Activated naive CD4-positive, alpha-beta T cell treated with anti-CD3 and anti-CD28 coated beads, Interleukin-2, amount 50 U/mL, for 72 hours (primary cell): ENCODE measurements at places on chromosomes 7 and 10. TPM values are rescaled to one million over a fixed set of nuclear protein-coding genes. Genes with fewer than 3 reads are reported as not detected.

Gene PALD1
- total RNA-seq: 4.8 TPM

Gene NPTX2
- total RNA-seq: not detected

Gene ORAI2
- 26.7 TPM for total RNA-seq

Gene WNT8B
- total RNA-seq: 0.45 TPM

Gene SH2B2
- 6.3 TPM for total RNA-seq

Gene TMEM130
- not detected for total RNA-seq

- DNase-seq: no peak
Observed at GRCh38 chr10:71713135-71714030, 6.2 kb downstream of the C10orf105 start.

- no peak for DNase-seq
Observed at GRCh38 chr10:95039281-95039680, 30.0 kb downstream of the CYP2C8 start.

- DNase-seq: no peak
Observed at GRCh38 chr7:21172800-21173199, 255.1 kb upstream of the SP4 start.

- DNase-seq: no peak
Observed at GRCh38 chr10:93363891-93364648, 118.1 kb downstream of the MYOF start.

DNA sequence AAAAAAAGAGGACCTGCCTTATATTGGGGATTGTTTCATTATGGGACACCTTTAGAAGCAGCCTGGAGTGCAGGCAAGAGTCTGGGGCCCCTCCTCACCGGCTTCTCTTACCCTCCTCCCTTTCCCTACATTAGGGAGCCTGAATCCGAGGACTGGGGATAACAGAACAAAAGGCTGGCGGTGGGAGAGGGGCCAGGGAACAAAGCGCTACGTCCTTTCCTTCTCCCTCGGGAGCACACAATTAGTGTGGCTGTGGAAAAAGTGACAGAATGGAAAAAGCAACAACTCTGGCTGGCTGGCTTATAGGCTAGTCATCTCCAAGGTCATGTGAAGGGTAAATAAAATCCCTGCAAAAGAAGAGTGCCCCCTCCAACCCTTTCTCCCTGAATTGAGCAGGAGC lies 74.7 kb downstream of the LSM5 start:
- DNase-seq: no peak

DNA sequence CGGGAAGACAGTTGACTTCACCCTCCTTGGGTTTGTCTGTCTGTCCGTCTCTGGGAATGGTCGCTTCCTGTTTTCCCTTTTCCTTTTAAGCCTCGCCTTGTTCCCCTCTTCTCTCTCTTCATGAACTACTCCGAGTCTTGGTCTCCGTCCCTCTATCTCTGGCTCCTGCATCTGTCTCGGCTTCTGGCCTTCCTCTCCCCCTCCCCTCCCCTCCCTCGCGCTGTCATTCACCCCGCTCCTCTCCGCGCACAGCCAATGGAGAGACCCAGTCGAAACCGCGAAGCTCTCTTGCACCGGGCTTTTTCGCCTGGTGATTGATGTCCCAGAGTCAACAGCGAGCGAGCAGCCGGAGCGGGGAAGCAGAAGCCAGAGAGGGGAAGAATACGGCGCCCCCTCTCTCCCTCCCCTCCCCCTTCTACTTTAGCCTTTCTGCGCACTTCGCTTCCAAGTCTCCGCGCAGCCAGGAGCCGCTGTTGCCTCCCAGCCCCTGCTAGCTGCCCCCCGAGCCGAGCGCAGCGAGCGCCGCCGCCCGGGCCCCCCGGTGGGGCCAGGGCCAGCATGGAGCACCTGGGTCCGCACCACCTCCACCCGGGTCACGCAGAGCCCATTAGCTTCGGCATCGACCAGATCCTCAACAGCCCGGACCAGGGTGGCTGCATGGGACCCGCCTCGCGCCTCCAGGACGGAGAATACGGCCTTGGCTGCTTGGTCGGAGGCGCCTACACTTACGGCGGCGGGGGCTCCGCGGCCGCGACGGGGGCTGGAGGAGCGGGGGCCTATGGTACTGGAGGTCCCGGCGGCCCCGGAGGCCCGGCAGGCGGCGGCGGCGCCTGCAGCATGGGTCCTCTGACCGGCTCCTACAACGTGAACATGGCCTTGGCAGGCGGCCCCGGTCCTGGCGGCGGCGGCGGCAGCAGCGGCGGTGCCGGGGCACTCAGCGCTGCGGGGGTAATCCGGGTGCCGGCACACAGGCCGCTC lies at the start of gene TLX1:
Gene TLX1, plus strand, starts transcription at position 317 of the 978 bp plus-strand sequence. Its CDS starts 242 bp downstream, at position 559.
- no peak for DNase-seq

DNA sequence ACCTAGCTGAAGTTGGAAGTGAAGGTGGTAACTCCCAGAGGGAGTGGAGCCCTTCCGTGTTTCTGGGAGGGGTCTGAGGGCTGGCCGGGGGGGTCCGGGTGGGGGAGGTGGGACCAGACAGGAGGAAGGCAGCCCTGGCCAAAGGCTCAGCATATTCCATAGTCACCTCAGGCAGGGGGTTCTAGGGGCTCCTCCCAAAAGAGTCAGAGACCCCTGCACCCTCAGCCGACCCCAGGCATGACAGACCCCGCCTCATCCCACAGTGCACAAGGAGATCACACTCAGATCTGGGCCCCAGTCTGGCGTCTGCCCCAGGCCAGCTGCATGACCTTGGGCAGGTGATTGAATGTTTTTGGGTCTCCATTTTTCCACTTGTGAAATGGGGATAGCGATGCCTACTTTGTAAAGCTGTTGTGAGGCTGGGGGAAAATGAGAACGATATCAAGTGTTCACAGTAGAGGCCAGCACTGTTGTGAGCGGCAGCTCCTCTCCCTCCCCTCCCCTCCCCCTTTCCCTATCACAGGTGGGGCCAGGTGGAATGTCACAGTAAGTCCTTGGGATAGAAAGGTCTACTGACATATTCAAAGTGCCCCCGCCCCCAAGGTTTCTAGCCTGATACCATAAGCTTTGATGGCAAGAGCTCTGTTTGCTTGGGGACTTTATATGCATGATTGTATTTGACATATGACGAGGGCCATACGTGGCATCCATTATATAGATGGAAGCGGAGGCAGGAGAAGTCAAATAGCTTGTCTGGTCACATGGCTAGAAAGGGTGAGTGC lies 33.3 kb downstream of the DNAJB12 start:
- DNase-seq: no peak

- no peak for DNase-seq
Observed at GRCh38 chr7:102045681-102046372, 228.4 kb downstream of the CUX1 start.

DNA sequence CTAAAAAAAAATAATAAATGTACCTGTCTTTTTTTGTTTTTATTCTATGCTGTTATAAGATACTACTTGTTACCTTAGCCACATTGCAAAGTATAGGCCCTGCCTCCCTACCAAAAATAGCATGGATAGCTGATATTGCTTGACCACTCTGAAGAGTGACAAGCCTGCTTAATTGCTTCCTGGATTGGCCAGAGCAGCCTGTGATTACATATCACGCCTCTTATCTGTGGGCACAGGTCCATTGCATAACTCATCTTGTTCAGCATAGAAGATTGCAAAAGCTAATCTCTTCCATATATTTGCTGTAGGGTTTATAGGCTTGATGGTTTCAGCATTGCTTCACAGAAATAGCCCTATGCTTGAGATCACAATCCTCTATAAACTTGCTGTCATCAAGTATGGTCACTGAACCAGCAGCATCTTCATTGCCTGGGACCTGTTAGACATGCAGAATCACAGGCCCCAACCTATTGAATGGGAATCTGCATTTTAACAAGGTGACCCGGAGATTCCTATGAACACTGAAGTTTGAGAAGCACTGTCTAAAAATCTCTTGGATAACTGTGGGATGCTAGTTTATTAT lies 280.8 kb upstream of the CDC14C start:
- DNase-seq: no peak

GRCh38 chr7:152185558-152185957 lies 160.1 kb downstream of the GALNT11 start:
- no peak for DNase-seq

DNA sequence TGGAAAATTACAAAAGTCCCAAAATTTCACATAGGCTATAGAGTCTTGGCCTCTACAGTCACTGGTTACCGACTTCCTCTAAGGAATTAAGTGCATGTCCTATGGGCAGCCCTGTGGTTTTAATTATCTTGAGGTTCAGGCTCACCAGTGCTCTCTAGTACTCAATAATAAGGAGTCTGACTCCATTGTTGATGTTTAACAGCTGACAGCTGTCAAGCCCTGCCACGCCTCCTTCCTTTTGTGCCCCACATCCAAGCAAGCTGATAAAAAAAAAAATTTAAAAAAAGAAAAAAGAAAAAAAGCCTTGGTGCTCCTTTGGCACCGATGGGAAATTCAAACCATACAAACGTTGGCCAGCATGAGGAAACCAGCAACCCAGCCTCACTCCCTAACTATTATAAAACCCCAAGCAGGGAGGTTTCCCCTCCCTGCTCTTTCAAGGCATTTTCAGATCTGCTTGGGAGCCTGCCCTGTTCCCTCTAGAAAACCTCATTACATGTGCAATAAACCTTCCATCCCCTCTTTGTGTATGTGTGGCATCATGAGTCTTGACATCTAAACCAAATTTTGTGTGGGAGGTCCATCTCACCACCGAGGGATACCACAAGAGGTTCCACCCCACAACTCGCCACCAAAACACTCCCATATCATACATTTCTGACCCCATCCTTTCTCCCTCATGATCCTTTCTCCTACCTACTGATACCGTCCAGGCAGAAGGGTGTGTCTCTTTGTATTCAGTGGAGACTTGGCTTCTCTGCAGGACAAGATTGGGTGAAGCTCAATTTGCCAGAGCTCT lies 70.9 kb upstream of the CCDC71L start:
- no peak for DNase-seq

DNA sequence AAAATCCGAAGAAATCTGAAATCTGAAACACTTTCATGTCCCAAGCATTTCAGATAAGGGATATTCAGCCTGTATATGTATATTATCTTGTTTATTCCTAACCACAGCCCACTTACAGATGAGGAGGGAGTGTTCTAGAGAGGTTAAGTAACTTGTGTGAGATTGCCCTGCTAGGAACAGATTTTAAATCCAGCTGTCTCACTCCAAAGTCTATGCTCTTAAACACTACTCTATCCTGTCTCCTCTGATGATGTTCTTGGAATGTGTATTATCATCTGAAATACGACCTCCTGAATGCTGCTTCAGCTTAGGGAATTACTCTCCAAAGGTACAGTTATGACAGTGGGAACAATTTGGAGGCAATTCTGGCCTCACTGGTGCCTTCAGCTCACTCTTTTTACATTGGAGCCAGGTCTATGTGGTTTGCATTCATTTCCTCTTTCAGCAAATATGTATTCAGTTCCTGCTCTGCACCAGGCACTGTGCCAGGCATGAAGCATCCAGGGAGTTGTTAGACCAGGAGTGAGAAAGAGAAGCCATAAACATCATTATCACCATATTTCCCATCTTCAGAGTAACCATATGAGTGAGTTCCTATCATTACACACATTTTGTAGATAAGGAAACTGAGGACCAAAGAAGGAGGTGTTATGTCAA lies 70.2 kb downstream of the NOC3L start:
- no peak for DNase-seq

GRCh38 chr10:129078746-129079145 lies 388.3 kb upstream of the MGMT start:
- DNase-seq: no peak

DNA sequence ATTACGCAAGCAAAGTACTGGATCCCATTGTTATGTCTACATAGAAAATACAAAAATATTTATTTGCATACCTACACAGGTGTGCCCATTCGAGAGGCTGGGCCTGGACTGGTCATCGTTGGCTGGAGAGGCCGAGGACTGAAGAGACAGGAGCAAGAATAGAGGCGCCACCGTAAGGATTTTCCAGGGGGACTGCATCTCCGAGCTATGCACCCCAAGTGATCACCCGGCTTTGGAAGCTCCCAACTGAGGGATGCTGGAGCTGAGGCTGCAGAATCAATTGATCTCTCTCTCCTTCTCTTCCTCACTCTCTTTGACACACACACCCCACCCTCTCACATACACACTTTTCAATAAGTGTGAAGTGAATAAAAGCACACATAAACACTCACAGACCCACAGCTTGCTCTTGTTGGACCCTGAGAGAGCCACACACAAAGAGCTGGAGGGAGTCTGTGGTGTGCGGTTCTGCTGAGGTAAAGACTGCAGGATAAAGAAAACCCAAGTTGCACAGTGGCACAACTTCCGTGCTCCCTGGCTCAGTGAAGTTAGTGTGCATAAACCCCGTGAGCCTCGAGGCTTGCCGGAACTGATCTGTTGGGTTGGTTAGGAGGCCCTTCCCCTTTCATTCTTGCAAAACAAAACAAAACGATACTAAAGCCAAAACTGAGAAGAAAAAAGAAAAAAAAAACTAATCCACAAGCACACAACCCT lies at the start of gene AOAH:
Gene AOAH, minus strand, starts transcription at position 544 of the 714 bp plus-strand sequence. Its CDS starts 346 bp downstream, at position 198.
- DNase-seq: peak; percentile 69

DNA sequence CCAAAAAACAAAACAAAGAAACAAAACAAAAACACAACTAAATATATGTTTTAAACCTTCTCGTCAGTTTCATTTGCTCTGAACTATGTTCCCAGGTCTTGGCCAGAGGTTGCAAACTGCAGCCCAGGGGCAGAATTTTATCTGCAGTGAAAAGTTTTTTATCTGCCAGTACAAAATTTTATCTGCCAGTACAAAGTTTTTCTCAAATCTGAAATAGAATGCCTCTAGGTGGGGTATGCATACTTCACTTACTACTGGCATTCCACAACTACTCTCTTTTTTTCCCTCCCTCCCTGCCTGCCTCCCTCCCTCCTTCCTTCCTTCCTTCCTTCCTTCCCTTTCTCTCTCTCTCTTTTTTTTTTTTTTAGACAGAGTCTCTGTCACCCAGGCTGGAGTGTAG lies 9.4 kb upstream of the CLDN3 start:
- DNase-seq: no peak

DNA sequence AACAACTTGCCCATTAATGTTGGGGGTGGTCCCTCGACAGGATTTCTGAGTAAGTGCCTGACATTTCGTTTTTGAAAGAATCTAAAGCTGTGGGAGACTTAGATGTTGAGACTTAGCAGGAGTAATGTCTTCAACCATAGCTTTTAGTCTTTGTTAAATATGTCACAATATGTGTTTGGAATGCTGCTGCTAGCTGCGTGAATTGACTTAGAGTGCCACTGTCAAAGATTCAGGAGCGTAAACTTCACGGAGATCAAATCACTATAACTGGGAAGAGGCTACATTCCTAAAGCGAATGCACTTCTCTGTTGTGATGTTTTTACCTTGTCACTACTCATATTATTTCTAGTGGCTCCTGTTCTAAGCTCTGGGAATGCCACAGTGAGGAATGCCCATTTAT lies 91.3 kb upstream of the SAMD8 start:
- no peak for DNase-seq

- no peak for DNase-seq
Observed at GRCh38 chr7:102097601-102098161, 189.0 kb upstream of the SH2B2 start.

GRCh38 chr7:2038931-2039728 lies 193.6 kb downstream of the MAD1L1 start:
- DNase-seq: peak; percentile 50

GRCh38 chr10:100081075-100082001 lies at the start of gene CPN1:
CPN1 (minus strand) TSS chr10:100081869; CDS start chr10:100081625, 244 bp downstream.
- DNase-seq: no peak

GRCh38 chr10:65793738-65794425 lies 1132.0 kb upstream of the LRRTM3 start:
- no peak for DNase-seq

GRCh38 chr10:73762915-73763314 lies 18.7 kb downstream of the SEC24C start:
- DNase-seq: no peak
